ENCODE measurements at places on chromosomes 4 and X.

- DNase-seq, result no peak
Observed at GRCh38 chrX:130119312-130119898, 9.1 kb upstream of the ELF4 start.

GRCh38 chrX:42739741-42740140 lies 38.2 kb downstream of the PPP1R2C start:
- DNase-seq, result no peak

DNA sequence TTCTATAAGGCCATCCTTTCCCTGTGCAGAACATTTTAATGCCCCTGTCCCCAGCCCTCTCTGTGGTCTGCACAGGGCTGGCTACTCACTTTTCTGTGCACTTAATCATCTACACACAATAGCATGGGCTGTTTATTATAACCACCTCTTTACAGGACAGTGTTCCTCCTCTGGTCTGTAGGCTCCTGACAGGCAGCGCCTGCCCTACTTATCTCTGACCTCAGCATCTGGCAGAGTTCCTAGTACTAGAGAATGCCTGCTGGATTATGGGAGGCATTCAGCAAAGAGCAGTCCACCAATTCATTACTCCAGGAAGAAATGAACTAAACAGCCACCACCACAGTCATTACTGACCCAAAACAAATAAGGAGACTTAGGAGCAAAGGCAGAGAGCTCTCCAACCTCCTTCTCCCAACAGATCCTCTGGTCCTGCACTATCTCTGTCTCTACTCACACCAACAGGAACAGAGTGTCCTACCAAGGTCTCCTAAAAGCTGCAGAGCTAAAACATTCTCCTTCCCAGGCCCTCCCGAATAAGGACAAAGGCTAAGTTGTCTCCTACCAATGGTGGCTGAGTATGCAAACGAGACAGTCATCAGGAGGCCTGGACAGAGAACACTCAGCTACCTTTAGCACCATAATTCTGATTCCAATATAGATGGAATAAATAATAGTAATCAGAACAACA lies 279.2 kb downstream of the QDPR start:
- DNase-seq, result no peak

- no peak for DNase-seq
Observed at GRCh38 chrX:150446995-150447394, 83.9 kb downstream of the MAMLD1 start.

DNA sequence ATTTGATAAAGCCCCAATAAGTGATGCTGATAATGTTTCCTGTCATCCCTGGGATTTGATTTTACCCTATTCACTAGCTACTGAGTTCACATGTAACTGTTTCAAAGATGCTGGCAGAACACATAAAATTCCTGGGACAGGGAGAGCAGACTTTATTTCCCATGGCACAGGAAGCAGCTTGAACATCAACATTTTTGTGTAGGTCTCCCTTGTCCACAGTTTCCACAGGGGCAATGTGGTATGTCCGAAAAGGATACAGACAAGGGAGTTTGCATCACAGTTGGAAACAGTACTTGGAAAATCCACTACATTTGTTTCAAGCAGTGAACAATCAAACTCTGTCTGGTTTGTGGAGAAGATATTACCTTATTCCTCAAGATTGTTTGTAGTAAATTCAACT lies 129.2 kb upstream of the KLHL4 start:
- DNase-seq, result no peak

Data from cortex of kidney (tissue), 1 donor.